Stimulated activated naive CD4-positive, alpha-beta T cell (primary cell): ENCODE measurements at places on chromosomes 12 and 14.

- DNase-seq, result no peak
Observed at GRCh38 chr14:22333422-22334274, 255.4 kb downstream of the DAD1 start.

GRCh38 chr12:58143498-58143995, 202.2 kb downstream of the ATP23 start:
- DNase-seq, result no peak

GRCh38 chr12:52658196-52658595, 6.2 kb upstream of the KRT2 start:
- DNase-seq, result no peak

DNA sequence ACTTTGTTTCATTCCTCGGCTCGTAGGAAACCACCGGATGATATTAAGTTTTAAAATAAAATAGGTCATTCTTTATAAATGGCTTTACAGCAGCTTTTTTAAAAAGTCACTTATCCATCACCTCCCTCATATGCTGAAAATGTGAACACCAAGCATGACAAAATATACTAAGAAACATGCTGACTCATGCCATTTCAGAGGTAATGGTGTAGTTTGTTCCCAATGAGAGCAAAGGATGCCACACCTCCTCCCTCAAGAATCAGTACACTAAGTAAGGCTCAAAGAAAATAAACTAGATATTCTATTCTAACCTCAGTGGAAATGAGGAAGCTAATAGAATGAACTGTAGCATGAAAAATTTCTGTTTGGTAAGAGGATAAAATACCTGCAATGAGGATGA, 5.5 kb upstream of the DIO2 start:
- no peak for DNase-seq

GRCh38 chr12:81136519-81136918, 58.6 kb downstream of the ACSS3 start:
- no peak for DNase-seq

DNA sequence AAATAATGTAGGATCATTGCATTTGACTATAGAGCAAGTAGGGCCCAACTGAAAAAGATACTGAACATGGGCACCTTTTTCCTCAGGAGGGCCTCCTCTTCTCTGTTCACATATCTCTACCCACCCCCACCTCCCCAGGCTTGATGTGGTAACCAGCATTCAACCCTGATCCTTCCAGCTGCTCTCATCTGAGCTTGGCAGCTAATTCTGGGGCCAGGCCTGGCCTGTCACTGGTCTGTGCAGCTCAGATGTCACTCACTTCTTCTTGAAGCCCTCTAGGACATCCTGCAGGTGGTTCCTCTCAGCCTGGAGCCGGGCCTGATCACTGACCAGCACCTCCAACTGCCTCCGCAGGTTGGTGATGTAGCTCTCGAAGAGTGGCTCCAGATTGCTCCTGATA, 2.1 kb downstream of the KRT84 start:
- DNase-seq, result no peak

DNA sequence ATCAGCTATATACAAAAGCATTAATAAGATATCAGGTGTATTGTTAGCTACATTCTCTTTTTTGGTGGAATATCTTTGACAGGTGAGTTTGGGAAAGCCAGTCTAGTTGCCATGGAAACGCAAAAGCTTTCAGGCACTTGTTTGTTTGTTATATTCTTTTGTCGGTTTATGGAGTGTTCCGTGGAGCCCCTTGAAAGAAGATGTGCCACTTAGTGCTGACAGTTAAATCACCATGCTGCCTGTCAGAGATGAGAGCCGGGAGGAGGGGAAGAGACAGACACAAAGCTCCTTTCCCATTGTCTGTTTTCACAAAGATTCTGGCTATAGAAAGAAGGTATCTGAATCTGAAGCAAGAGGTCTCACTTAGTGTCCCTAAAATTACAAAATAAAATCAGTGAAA, 170.8 kb downstream of the SNAPC1 start:
- no peak for DNase-seq

DNA sequence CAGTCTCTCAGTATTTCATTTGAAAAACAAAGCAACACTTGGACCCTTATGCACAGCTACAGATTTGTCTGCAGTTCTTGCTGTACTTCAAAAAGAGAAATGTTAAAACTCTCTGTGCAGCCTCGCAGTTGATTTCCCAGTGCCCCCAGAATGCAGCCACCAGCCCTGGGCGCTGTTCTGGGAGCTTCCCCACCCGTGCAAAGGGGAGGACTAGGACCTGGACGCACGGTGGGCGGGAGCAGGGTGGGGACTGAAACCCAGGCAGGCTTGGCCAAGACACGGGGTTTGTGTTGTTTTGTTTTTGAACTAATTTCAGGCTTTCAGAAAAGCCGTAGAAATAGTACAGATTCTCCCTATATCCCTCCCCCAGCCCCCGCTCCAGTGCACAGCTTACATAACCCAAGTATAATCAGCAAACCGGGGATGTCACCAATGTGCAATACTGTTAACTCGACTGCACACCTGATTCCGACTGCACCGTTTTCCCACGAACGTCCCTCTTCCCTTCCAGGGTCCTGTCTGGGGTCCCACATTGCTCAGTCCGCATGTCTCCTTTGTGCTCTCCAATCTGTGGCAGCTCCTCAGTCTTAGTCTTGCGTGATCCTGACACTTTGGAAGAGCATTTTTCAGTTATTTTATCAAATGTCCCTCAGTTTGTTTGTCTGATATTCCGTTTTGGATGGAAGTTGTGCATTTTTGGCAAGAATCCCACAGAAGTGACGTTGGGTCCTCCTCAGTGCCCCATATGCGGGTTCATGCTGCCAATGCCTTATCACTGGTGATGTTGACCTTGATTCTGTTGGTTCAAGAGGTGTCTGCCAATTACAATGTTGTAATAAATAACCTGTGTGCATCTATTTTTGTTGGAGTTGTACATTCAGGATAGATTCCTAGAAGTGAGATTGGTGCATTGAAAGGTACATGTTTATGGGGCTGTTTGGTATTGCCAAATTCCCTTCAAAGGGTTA, 95.9 kb downstream of the SETD3 start:
- DNase-seq, result no peak

DNA sequence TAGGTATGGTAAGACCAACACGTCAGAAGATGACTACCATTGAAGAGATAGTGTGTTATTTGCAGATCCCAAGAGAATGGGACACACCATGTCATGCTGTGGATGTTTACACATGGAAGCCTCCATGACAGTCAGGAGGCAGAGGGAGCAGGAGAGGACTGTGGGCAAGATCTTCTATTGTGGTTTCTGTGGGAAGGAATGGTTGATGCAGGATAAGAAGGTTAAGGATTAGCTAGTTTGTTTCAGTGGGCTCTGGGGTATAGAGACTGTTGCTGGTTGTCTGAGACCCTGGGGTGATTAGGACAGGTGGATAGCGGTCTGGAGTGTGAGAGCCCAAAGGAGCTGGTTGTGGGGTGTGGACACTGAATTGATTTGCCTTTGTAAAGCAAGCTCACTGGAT, 23.3 kb downstream of the TAS2R7 start:
- DNase-seq, result no peak

- DNase-seq, result no peak
Observed at GRCh38 chr14:74502236-74503019, 8.9 kb downstream of the ISCA2 start.

DNA sequence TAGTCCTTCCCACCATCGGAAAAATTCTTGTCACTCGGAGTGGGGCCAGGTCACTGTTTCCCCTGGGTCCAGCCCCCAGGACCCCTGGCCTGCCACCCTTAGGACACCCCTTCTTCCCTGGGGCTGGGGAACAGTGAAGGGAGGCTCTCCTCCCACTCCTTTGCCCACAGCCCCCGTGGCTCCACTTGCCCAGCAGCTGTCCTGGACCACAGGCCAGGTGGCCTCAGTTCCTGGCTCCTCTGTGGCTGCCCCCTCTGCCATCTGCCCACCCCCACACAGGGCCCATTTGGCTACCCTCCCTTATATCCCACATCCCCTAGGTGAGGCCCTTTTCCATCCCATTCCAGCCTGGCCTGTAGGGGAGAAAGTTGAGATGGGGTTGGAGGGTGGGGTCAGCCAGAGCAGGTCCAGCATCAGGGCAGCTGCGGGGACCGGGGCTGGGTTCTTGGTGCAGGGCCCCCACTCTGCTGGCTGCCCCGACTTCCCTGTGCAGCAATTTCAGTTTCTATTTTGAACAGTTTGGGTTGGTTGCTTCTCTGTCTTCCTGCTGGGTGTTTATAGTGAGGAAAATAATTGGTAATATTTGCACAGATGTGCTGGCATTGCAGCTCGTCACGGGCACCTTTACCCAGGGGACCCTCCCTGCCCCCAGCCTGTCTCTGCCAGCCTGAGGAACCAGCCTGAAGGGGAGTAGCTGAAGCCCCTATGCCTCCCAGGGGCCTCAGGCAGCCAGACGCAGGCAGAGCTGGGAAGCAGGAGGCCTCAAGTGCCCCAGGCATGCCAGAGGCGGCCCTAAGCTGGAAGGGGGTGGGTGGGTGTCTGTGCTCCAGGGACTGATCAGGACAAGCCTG, 23.4 kb downstream of the SYNDIG1L start:
- DNase-seq, result no peak

DNA sequence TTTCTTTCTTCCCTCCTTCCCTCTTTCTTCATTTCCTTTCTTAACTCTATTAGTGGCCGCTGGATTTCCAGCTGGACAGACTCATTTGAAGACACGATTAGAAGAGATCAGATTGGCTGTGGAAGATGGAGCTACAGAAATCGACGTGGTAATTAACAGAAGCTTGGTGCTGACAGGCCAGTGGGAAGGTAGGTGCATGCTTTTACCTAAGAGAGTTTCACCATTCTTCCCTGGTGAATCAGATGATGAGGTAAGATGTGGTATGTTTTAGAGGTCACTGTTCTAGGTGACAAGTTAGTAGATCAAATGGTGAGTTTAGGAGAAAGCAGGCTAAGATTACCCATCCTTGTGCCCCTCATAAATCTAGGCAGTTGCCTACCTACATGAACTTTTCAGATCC, 51.6 kb downstream of the DERA start:
- no peak for DNase-seq

- no peak for DNase-seq
Observed at GRCh38 chr12:52942901-52943181, 6.1 kb upstream of the KRT18 start.

DNA sequence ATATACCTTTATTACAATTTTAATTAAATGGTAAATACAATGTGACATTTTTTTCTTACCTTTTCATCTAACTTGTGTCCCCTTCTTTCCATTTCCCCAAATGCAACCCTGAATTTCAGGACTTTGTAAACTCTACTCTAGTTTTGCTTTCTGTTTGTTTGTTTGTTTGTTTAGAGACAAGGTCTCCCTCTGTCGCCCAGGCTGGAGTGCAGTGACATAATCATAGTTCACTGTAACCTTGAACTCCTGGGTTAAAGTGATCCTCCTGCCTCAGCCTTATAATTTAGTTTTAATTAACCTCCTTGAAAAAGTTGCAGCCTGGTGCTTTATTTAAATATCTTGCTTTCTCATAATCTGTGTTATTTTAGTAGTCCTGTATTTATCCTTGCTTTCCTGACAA, 59.0 kb upstream of the MON2 start:
- no peak for DNase-seq

DNA sequence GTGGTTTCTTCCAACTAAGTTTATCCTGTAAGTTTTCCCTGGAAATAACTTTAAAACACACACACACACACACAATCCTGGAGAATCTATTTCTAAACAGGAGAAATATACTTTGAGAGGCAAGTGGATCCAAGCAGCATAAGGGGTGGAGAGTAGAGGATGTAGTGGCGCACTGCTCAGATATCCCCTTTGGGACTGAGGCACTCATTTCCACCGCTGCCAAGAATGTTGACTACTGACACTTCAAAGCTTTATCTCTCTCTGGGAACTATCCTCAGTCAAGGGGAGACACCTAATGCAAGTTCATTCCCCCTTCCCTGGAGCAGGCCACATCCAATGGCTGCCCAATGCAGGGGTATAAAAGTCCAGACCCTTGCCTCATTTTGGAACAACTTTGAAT, 75.8 kb downstream of the CAPZA3 start:
- no peak for DNase-seq

- no peak for DNase-seq
Observed at GRCh38 chr12:78885466-78885865, 20.9 kb downstream of the SYT1 start.

DNA sequence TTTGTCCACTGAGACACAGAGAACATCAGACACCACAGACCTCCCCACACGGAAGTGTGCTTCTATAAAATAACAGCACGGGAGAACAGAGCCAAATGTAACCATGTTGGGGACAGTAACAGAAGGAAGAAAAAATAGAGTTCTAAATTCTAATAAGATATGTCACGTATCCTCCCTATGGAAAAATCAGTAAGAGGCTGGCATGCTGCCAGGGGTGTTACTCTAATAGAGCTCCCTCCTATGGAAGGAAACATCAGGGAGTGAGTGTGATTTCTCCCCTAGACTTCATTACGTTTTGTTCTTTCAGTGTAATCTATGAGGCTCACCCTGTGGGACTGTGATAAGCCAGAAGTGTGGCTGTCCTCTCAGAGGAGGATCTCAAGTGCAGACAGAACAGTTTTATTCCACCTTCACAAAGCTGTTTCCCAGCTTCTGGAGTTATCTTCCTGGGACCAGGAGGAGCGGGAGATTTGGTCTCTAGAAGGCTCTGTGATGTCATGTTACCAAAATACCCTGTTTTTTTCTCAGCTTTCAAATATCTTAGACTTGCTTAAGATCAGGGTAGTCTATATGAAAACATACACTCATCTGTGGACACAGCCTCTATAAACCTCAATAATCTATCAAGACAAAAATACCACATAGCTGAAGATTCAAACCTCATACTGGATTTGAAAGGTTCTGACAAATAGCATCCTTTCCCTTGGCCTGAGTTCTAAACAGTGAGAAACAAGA, 69.3 kb downstream of the ZFC3H1 start:
- no peak for DNase-seq

DNA sequence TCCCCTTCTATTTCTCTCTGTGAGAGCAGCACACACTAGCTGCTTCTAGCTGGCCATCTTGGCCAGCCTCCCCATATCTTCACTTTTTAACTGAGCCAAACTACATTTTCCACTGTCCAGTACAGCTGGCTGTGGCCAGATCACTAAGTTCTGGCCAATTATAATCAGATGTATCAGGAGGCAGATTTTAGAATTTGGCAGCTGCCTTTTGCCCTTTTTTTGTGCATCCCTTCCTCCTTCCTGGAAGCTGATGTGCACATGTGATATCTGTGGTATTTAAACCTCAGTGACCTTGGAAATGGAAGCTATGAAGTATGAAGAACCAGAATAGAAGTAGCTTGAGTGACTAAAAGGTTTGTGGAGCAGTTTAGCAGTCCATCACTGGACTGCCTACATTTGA, 49.8 kb upstream of the ANO6 start:
- no peak for DNase-seq

- no peak for DNase-seq
Observed at GRCh38 chr12:11764837-11765236, 115.4 kb downstream of the ETV6 start.

GRCh38 chr14:59811073-59811472, 59.5 kb downstream of the RTN1 start:
- DNase-seq, result no peak
